ENCODE measurements at places on chromosomes 16 and 17.

- DNase-seq, result peak; percentile 98
These were observed 1.5 kb downstream of the CASKIN1 start for GRCh38 chr16:2194852-2195321.

DNA sequence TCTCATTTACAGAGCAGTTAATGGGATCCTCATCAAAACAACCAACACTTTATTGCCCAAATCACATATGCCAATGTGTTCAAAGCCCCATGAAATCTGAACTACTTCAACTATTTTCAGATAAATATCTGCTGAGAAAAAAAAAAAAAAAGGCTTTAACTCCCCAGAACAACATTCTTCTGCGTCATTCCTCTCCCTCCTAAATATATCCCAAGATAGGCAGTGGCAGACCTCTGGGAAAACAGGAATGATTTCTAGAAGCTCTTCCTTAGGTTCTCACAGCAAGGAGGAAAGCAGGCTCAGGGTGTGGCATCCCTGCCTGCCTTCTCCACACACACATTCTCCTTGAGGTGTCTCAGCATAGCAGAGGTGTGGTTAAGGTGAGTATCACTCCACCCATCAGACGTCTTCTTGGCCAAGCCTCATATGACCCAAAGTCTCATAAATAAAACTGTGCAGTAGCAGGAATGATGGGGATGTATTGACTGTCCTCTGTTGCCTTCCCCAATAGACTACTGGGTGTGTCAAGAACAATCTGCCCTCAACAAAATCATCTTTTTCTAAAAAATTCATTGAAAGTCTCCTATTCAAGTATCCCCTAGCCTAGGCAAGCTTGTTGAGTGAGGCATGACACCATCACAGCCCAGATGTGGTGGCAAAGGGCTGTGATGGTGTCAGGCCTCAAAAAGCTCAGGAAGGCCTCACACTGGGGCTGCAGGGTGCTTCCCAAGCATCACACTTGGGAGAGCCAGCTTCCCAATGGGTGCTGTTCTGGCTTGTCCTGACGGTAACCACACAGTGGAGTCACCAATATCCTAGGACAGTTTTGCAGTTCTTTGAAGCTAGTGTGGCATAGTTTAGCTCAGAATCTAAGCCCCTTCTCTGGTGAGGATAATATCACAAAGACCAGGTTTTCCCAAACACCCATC is 135.4 kb upstream of the SOX9 start:
- DNase-seq, result no peak

DNA sequence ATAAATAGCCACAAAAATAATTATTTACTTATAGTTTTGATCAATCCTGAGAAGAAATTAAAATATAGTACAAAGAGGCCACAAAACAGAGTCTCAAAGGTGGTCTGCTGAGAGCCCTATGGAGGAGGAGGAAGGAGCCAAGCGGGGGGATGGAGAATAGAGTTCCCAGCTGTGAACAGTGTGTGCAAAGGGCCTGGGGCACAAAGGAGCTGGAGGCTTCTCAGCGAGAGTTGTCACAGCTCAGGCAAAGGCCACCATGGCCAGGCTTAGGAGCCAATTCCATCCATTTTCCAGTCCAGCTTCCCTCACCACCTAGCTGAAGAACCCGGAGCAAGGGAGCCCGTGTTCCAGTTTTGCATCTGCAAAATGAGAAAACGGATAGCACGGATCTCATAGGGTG is 5.4 kb upstream of the ZNF423 start:
- no peak for DNase-seq

DNA sequence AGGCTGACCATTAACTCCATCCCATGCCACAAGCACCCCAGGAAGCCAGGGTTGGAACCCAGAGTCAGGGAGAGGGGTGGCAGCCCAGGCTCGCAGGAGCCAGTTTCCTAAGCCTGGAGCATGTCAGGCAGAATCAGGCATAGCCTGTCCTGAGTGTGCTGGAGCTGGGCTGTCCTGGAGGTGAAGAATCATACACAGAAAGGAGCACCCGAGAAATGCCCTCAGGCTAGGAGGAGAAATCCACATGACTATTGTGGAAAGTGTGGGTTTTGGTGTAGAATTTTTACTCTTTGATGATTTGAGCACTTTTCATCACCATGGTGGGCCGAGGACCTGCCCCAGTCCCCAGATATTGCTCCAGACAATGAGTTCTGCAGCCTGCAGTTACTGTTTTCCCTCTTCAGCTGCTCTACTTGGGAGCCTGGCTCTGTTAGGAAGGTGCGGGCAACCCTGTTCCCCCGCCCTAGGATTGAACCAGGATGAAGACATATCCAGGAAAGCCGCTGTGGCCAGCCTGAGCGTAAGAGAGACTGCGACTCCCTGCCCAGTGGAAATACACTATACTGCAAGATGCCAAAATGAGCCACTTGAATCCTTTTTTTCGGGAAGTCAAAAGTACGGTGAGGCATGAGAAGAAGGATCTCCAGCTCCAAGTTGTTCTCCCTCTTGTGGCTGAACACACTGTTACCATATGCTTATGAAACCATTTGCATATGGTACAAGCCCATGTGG is 29.0 kb upstream of the HEATR6 start:
- DNase-seq, result no peak

DNA sequence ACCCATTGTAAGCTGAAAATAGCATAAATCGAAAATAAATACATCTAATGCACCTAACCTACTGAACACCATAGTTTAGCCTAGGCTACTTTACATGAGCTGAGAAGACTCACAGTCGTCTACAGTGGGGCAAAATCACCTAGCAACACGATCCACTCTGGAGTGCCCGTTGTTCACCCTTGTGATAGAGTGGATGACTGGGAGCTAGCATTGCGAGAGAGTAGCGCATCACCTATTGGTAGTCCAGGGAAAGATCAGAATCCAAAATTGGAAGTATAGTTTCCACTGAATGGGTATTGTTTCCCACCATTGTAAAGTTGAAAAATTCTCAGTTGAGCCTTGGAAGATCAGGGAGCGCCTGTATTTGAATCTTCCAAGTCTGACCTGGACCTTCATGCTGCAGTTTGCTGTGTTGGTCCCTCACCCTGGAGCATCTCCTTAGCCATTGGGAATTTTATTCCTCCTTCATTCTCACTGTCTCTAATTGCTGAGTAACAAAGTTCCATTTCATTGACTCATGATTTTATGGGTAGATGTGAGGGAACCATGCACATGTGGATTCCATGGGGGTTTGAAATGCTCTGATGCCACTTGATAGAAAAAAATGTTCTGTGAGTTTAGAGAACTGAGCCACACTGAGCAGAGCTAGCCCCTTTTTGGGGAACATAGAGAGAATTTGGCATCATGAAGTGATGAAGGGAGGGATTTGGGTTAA is 19.6 kb downstream of the AKAP1 start:
- DNase-seq, result peak; percentile 88

DNA sequence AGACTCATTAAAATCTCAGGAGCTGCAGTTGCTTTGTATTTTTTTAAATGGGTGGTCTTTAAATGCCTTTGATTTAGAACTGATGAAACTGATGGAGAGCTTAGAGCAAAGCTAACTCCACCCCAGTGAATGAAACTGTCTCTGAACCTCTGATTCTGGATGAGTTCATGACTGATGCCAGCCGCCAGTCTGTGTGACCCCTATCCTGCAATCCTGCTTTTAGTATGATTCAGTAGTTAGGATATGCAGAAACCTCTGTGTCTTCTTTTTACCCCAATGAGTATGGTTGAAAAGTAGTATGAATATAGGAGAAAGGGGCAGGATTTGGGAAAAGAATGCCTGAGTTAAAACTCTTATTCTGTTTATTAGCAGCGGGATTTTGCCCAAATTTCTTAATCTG is 12.3 kb upstream of the SALL1 start:
- no peak for DNase-seq

- DNase-seq, result peak; percentile 43
These were observed 4.8 kb downstream of the CD2BP2 start for GRCh38 chr16:30350134-30350871.

GRCh38 chr16:14307059-14307526 is 236.0 kb downstream of the MRTFB start:
- peak; percentile 51 for DNase-seq

DNA sequence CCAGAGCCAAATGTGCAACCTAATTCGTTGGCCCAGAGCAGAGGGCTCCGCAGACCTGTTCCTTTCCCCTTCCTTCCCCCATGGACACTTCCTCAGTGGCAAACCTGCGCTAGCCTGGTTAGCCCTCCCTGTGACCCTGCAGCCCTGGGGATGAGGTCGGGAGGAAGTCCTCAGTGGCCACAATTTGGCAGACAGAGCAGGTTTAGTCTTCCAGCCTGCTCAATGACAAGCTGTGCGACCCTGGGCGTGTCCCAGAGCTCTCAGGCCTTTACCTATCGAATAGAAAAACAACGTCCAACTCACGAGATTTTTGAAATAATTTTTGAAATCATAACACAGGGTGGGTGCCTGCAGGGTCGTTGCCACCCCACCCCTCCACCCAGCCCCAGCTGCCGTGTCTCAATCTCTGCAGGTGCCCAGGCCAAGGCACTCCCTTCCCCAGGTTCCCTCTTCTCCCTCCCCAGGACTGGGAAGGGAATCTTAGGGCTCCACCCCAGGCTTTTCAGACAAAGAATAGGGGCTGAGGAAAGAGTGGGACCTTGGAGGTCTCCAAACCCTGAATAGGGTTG is 1.4 kb downstream of the HBM start:
- peak; percentile 81 for DNase-seq

- DNase-seq, result no peak
These were observed 8.3 kb upstream of the CDRT15 start for GRCh38 chr17:14245002-14245401.

DNA sequence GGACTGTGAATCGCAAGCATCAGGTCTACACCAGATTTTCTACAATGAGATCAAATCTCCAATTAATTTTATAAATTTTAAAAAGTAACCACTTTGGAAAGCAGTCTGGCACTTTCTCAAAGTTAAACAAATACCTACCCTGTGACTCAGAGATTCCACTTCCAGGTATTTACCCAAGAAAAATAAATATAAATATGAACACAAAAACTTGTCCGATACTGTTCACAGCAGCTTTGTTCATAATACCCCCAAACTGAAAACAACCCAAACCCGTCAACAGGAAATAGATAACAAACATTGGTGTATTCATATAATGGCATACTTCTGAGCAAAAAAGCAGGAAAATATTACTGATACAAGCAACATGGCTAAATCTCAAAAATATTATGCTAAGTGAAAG is 12.1 kb downstream of the ZDHHC7 start:
- no peak for DNase-seq

DNA sequence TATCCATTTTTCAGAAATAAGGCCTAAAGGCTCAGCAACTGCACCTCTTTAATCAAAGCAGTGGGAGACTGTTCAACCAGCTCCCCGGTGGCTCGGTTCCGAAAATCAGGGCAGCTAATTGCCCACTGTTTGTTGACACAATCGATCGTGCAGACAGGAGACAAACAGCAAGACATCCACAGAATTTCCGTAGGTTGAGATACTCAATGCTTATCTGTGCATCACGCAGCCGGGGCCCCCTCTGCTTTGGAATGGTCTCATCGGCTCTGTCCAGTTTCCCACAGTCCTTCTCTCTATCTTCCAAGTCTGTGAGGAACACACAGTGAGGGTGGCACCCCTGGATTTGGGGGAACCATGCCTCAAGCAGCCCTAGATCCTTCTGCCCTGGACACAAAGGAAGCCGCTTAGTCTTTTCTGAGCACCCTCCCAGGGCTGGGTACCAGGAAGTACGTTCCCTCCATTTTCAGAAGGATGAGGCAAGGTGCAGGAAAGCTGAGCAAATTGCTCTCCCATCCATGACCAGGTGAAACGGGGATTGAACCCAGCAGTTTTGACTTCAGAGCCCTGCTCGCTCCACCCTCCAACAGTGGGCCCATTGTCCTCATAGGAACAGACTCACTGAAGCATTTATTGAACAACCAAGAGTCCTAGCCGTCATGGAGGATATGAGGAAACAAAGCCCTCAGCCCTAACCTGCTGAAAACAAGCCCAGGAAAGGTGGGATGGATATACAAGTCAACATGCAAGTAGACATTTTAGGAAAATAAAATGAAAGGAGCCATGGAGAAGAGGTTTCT is 70.7 kb downstream of the C16orf95 start:
- DNase-seq, result no peak

- DNase-seq, result no peak
These were observed 23.1 kb downstream of the MSI2 start for GRCh38 chr17:57279432-57279831.

DNA sequence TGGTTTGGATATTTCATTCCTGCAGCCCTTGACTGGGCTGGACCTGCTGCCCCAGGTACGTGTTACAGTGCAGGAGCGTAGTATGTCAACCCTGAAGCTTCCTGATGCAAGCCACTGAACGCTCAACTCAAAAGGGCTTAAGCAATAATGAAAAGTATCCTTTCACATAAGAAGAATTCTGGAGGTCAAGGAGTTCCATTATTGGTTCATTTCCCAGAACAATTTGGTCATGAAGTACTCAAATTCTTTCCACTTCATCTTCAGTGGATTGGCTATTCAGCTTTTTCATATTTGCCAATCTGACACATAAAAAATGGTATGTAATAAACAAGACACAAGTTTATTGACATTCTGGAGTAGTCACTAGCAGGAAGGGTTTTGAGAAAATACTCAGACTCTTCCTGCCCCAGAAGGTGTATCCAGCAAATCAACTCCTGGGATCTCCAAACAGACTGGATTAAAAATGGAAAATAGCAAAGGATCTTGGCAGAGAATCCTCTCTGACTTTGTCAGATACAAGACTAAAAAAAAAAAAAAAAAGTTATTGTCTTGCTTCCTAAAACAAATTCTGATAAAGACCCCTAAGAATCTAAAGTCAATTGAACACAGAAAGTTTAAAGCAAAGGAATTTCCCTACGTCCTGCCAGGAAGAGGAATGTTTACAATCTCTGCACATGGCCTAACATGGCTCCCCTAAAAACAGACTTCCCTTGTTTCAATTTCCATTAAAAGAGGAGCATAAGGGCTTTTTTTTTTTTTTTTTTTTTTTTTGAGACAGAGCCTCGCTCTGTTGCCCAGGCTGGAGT is 37.5 kb upstream of the WSB1 start:
- DNase-seq, result peak; percentile 72

DNA sequence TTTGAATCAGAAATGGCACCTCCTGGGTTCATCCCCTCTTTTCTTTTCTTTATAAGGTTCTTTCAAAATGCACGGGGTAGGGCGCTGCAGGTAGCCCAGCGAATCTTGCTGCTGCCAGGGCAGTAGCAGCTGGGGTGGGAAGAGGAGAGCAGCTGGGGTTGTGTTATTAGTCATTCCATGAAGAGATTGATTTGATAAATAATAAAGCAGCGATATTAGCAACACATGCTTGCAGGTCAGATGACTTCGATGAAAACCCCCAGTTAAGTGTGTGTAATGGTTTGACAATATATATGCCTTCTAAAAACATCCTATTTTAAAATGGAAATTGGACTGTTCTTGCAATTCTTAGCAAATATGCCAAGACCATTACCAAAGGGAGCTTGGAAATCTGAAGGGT is 200.7 kb downstream of the CCDC182 start:
- DNase-seq, result no peak

- DNase-seq, result no peak
These were observed 24.0 kb upstream of the ALDH3A1 start for GRCh38 chr17:19771971-19772630.

DNA sequence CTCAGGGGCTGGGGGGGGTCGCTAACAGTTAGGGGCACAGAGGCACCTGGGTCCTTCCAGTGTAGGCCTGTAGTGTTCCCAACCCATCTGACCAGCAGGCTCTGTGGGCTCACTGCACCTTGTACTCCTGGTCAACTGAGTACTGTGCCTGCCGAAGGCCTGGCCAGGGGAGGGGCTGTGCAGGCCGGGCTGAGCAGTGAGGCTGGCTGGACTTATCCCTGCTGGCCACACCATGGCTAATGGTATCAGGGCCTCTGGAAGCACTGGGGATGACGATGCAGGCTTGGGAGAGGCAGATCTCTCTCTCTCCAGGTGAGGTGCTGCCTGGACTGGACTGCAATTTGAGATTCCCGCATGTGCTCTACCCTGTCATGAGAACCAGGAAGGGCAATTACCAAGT is 58.9 kb upstream of the SDK2 start:
- DNase-seq, result no peak

GRCh38 chr17:43772877-43773648 is 5.7 kb downstream of the DUSP3 start:
- peak; percentile 37 for DNase-seq

All from osteoblast (primary cell).